ENCODE measurements at places on chromosomes 16 and 17.

DNA sequence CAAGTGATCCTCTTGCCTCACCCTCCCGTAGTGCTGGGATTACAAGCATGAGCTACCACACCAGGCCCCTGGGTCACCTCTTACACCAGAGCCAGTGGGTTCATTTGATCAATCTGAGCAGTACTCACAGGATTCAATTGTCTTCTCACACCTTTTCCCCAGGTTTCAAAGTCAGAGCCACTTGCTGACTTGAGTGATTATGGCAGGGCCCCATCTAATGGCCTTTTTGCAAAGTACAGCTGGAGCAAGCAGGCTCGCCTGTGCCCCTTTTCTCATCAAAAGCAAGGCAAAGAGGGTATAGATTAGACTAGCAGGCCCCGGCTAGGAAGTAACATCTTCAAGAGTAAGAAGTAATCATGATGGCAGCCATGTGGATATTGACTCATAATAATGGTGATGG lies 114.8 kb upstream of the NOL11 start:
- DNase-seq: peak; percentile 49

GRCh38 chr16:1681032-1681431 lies 3.0 kb downstream of the JPT2 start:
- no peak for DNase-seq

DNA sequence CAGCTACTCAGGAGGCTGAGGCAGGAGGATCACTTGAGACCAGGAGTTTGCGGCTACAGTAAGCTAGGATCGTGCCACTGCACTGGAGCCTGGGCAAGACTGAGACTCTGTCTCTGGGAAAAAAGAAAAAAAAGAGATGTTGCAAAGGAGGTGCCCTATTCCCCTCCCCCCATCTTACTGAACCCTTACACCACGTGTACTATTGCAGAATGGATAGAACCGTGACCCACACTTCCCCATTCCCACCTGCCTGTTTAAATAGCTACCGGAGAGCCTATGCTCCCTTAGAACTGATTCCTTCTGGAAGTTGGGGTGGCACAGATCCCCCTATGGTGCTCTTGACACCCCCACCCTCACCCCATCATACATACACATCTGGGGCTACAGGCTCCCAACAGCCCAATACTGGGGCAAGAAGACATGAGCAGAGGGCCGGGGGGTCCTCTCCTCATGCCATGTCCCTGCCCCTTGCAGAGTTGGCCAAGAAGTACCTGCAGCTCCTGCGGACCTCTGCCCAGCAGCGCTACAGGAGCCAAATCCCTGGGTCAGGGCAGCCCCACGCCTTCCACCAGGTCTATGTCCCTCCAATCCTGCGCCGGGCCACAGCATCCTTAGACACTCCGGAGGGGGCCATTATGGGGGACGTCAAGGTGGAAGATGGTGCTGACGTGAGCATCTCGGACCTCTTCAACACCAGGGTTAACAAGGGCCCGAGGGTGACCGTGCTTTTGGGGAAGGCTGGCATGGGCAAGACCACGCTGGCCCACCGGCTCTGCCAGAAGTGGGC lies 35.7 kb downstream of the NLRC5 start:
- DNase-seq: no peak

DNA sequence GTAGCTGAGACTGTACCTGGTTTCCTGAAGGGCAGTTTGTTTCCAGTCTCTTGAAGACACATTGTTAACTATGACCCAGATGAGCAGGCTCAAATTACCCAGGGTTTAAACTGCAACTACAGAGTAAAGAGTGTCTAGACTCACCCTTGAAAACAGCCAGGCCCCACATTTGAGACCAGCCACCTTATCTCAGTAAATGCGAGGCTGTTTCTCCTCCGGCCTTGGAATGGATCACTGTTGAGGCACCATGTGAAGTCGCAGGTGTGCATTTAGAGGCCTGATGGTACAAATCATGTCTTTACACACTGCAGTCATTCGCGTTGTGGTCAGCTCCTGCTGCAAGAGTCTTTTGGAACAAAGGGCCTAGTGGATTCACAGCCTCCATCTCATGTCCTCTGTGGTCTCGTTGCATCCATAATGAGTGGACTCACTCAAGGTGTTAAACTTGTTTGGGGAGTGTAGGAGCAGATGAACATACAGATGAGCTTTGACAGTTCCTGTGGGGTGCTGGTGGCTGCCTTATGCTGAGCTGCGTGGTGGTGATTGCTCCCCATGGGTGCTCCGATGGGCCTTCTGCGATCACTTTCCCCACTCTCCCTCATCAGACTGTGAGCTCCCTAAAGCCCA lies 18.5 kb upstream of the N4BP1 start:
- DNase-seq: no peak

- no peak for DNase-seq
These were observed 8.4 kb upstream of the TRPV2 start for GRCh38 chr17:16406742-16407674.

- no peak for DNase-seq
These were observed 652.9 kb upstream of the C16orf82 start for GRCh38 chr16:26413780-26414179.

DNA sequence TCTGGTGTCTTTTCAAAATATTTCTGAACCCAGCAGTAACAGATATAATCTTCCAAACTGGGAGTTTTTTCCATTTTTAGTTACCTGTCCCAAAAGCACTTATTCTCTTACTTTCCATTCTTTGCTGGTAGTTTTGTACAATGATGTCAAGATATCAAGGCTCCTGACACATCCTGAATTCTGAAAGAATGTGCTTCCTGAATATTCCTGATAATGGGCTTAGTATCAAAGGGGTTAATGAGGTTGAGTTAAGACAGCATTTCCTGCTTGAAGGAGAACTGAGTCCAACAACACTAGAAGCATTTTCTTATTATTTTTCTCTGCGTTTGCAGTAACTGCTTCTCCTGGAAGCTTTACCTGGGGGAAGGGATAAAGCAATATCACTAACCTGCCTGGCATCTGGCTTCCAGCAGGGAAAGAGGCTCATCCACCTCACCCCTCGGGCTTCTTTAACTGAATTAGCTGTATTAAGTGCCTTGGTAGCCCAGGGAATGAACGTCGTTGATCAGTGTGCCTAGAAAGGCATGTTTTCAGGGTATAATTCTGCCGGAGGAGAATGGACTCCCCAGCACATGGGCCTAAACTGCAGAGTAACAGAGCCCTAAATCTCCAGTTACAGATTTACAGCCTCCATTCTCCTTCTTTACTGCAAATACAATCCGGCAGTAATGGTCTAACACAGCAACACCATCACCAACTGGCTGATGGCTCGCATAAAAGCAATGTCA lies 134.4 kb downstream of the SNX11 start:
- no peak for DNase-seq

DNA sequence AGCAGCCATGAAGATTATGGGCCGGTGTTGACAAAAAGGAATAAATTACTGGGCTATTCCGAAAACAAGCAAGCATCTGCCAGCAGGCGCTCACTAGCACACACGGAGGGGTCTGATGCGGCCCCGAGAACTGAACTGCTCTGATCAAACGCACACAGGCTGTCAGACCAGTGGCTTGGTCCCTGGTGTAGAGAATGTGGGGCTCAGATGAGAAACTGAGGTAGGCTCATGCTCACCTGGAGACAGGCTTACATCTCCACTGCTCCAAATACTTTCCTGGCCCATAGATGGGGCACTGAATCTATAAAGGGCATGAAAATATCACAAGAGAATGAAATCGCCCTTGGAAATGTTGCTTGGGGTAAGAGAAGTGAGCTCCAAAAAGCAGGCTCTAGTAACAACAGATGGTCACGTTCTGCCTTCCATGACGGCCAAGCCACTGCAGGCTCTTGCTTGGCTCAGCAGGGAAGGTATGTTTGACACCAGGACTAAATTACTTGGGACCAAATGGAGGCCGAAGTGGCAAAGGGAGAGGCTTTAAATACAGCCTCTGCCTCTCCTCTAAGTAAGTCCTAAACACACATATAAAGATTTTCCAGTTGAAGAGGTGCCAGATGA lies 5.4 kb downstream of the ABR start:
- DNase-seq: no peak

- no peak for DNase-seq
These were observed 19.6 kb downstream of the MPP3 start for GRCh38 chr17:43813386-43813785.

GRCh38 chr17:2056206-2057174 lies 1.6 kb downstream of the HIC1 start:
- peak; percentile 43 for DNase-seq

- no peak for DNase-seq
These were observed 8.9 kb upstream of the SERPINF2 start for GRCh38 chr17:1733759-1734158.

- no peak for DNase-seq
These were observed 26.2 kb upstream of the CORO1A start for GRCh38 chr16:30157214-30157613.

DNA sequence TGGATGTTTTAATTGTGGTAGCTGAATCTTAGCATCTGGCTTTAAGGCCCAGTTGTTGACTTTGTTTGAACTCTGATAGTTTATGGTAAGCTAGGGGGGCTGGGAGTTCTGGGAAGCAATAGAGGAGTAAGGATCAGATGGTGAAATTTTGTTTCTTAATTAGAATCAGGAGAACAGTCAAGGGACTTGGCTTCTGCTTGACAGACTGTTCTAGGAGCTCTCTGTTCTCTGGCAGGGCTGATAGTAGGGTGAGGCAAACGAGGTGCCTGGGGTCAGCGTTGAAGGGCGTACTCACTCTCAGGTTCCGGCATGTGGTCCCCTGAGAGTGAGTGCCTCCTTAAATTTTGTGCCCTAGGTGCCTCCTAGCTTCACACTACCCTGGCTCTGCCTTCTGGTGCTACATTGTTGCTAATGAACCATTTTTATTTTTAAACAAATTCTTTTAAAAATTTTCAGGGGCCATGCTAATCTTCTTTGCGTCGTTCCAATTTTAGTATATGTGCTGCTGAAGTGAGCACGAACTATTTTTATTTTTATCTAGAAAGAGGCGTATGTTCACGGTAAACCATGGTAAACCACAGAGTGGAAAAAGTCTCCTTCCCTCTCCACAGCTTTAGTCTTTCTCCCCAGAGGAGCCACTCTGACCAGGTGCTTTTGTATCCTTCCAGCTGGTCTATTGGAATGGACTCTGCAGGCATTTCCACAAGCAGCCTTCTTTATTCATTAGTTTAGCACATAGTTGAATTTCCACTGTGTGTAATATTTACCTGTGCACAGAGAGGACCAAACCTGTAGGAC lies 19.7 kb downstream of the SLC7A6 start:
- peak; percentile 67 for DNase-seq

DNA sequence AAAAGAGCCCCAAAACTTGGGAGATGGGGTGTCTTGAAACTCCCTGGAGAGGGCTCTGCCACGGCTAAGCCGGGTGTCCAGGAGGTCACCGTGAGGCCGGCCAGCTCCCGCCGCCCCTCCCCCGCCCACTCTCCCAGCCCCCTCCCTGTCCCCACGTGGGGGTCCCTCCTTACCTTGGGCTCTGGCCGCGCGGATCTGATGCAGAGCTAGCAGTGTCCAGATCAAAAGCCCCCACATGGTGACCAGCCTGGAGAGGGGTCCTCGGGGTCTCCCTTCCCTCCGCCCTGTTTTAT lies 447 bp downstream of the SDK2 start:
- DNase-seq: no peak

DNA sequence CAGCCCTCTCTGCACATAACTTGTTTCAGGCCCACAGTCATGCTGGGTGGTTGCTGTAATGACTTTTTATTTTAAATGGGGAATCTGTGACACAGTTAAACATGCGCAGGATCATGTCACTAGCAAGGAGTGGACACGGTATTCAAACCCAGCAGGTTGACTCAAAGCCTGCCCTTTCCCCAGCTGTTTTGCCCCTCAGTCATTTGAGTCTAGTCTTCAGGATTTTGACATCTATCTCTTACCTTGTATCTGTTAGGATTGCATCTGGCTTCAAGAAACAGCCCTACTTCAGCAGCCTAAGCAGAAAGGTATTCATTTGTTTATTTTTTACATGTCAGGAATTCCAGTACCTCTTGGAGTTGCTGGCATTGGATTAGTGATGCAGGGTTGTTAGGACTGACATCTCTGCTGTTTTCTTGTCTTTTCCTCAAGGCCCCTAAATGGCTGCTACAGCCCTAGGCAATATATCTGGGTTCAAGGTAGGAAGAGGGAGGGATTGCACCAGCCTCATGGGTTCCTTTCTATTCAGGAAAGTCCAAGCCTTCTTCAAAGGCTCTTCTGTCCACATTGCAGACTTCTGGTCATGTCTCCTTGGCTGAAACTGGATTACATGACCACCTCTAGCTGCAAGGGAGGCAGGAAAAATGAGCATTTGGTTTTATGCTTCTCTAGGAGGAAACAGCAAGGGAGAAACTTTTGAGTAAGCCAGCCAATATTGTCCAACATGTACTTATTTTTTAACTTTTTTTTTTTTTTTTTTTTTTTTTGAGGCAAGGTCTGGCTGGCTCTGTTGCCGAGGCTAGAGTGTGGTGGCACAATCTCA lies 22.8 kb downstream of the ABCC1 start:
- DNase-seq: peak; percentile 31

- DNase-seq: no peak
These were observed 12.6 kb upstream of the CA10 start for GRCh38 chr17:52170963-52171572.

GRCh38 chr17:10226930-10227695 lies 28.7 kb upstream of the GAS7 start:
- DNase-seq: no peak

DNA sequence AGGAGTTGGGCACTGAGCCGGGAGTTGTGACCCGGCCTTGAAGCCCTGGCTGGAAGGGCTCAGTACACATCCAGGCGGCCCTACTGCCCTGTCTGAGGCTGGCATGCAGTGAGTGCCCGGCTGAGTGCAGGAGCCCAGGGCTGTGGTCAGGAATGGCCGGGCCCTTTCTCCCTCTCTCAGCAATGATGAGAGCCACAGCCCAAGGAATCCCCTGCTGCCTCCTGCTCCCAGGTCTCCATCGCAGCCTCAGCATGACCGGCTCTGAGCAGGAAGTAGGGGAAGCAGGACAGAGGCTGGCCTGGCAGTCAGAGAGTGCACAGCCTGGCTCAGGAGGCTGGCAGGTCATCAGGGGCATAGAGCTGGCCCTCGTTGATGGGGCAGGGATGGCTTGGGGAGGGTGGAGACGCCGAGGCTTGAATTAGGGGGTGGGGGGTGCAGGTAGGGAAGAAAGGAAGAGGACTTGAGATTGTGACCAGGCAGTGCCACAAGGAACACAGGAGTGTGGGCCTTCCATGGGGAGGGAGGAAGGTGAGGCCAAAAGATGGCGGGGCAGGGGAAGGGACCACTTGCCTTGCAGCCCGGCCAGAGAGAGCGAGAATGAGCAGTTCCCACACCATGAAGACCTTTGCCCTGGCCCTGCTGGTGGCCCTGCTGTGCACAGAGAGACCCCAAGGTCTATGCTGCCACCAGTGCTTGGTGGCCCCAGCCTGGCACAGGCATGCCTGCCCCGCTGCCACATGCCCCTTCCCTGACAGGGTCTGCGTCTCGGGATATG lies 32.1 kb upstream of the KRT17 start:
- no peak for DNase-seq

- peak; percentile 85 for DNase-seq
These were observed 17.7 kb upstream of the PHAF1 start for GRCh38 chr16:67091906-67092566.

- DNase-seq: peak; percentile 67
These were observed 481.9 kb downstream of the SOX9 start for GRCh38 chr17:72602517-72603419.

GRCh38 chr16:47644661-47645060 lies 183.5 kb downstream of the PHKB start:
- peak; percentile 52 for DNase-seq

- DNase-seq: peak; percentile 97
These were observed at the start of gene ZNF213 for GRCh38 chr16:3134338-3135125. ZNF213 (plus strand) TSS chr16:3135029; CDS start chr16:3137281, 2,252 bp downstream.

Data from AG10803 (cell line).